ENCODE measurements at places on chromosomes 7 and 10.

DNA sequence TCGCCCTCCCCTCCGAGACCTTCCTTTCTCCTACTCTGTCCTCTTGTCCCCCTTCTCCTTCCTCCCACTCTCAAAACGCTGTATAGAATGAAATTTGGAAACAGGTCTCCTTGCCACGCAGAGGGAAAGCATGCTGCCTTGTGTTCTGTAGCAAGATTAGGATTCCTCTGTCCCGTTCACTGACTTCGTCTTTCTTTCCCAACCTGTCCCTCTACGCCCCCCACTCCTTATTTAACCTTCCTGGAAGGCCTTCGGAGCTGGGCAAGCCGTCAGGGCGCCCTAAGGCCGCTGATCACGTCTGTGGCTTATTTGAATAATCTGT, 1.3 kb downstream of the HOXA9 start:
- no peak for DNase-seq

DNA sequence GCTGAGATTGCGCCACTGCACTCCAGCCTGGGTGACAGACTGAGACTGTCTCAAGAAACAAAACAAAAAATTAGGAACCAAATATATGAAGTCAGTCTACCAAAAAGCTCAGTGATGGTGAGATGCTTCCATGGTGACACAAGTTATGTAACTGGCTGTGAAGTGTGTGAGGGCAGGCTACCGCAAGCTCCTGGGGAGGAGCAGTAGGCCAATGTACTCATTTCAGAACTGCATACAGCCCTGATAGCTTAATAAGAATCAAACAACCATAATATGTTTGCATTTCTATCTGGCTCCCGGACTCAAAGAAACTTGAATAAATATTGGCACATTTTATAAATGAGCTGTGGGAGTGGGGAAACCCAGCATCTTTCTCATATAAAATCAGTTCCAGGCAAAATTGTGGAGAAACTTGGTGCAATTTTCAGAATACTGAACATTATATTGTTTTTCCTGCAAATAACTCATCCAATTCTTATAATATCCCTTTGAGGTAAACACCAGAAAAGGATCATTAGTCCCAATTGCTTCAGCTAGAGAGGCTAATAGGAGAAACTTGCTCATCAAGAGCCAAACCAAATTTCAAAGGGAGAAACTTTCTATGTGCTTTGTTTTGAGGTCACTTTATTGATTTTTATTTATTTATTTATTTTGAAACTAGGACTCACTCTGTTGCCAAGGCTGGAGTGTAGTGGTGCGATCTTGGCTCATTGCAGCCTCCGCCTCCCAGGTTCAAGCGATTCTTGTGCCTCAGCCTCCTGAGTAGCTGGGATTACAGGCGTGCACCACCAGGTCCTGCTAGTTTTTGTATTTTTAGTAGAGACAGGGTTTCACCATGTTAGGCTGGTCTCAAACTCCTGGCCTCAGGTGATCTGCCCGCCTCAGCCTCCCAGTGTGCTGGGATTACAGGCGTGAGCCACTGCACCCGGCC, 127.0 kb downstream of the SORCS1 start:
- DNase-seq = no peak

GRCh38 chr10:129900825-129901224, 63.2 kb downstream of the EBF3 start:
- no peak for DNase-seq

GRCh38 chr10:50512743-50513416, 110.9 kb downstream of the SGMS1 start:
- no peak for DNase-seq

DNA sequence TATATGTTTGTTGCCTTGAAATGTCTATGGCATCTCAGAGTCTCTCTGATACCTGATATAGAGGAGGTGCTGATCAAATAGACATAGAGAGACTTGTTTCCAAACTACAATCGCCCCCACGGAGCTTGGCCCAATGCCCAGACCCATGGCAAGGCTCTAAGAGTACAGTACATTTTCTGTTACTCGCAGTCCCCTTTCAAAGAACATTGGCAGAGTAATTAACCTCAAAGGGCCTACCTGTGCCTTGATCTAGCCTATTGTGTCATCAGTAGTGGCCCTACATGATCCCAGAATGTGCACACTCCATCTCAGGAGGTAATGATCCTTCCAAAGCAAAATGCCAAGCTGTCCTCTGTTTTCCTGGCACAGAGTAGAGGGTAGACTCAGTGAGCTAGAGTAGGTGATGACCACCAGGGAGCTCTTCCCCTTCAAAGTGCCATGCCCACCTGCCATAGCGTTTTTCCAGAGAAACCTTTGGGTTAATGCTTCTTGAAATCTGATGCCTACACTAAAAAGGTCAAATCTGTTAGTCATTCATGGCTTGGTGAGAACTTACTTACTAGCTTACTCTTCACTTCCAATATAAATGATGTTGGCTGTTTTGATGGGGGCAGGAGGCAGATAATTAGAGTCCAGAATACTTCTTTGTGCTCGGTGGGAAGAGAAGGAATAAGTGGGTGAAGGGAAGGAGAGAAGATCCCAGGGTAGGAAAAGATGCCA, 41.2 kb upstream of the ACSL5 start:
- DNase-seq = no peak

- no peak for DNase-seq
Measured at GRCh38 chr7:131735101-131735500, 178.7 kb upstream of the PODXL start.

GRCh38 chr10:74081192-74081803, 69.3 kb downstream of the AP3M1 start:
- peak; percentile 16 for DNase-seq

DNA sequence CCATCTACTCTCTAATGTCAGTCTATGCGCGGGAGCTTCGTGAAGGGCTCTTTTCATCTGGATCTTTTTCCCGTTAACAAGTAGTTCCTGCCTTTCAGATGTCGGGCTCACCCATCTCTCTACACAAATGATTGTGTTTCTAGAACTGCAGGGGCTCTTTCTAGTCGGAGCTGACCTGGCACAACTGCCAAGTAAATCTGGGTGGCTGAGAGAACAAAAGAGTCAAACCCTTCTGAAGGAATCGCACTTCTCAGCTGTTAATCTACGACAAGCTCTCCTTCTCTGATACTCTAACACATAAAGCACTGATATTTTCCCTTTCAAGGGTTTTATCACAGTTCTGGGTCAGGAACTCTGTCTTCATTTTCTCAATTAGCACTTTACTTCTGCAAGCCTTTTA, 144.7 kb downstream of the NRP1 start:
- no peak for DNase-seq

Measured in effector CD4-positive, alpha-beta T cell (primary cell).